Stimulated activated CD8-positive, alpha-beta memory T cell treated with anti-CD3 and anti-CD28 coated beads, Interleukin-4, amount 100 ng/mL, for 1 hour (primary cell): ENCODE measurements at places on chromosomes 2 and 18.

GRCh38 chr18:31329787-31330438 lies 12.0 kb downstream of the DSG1 start:
- no peak for DNase-seq

GRCh38 chr2:776487-776886 lies 99.3 kb upstream of the TMEM18 start:
- DNase-seq, result no peak

GRCh38 chr2:45786030-45786835 lies 134.8 kb downstream of the PRKCE start:
- no peak for DNase-seq

DNA sequence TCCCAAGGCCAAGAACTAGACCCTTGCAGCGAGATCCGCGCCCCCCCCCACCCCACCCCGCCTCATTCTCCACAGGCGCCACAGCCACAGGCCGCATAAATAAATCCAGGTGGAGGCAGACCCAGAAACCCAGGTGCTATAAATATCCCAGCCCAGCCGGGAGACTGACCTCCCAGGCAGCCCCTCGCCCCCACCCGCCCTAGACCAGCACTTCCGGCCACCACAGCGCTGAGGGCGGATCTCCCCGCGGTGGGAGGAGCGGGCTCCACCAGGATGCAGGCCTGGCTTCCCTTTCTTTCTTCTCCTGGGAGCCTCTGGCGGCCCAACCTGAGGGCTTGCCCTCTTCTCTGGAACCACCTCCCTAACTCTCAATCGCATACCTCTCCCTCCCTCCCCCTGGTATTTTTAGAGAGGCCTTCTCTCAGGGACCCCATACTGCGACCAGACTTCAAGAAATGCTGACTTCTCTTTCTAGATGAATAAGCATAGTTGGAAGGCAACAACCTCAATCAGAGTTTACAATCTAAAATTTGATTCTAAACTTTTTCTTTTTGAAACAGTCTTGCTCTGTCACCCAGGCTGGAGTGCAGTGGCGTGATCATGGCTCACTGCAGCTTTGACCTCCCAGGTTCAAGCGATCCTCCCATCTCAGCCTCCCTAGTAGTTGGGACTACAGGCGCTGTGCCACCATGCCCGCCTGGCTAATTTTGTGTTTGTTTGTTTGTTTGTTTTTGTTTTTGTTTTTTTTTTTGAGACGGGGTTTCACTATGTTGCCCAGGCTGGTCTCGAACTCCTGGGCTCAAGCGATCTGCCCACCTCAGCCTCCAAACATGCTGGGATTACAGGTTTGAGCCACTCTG lies 55.0 kb downstream of the PKDCC start:
- DNase-seq, result no peak

GRCh38 chr18:48994044-48994651 lies 43.4 kb upstream of the SMAD7 start:
- no peak for DNase-seq

GRCh38 chr2:158903711-158904405 lies 64.6 kb upstream of the TANC1 start:
- no peak for DNase-seq

- DNase-seq, result no peak
Measured at GRCh38 chr2:189124175-189124574, 55.4 kb downstream of the COL5A2 start.

DNA sequence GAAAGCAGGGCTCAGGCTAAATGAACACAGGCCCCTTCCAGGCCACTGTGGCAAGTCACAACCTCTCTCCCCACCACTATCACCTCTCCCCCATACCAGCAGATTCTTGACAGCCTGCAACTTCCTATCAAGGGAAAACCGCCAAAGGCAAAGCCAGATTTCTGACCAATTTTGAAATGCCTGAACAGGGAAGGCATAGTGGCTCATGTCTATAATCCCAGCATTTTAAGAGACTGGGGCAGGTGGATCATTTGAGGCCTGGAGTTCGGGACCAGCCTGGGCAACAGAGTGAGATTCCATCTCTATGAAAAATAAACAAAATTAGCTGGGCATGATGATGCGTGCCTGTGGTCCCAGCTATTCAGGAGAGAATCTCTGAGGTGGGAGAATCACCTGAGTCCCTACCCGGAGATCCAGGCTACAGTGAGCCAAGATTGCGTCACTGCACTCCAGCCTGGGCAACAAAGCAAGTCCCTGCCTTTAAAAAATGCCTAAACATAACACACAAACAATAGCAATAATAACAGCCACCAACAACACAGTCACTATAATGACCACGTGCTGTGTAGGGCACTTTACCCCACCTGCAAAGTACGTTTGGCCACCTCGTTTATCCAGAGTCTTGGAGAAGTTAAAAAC lies 75.5 kb upstream of the GLI2 start:
- no peak for DNase-seq

GRCh38 chr2:222883420-222883819 lies 22.6 kb downstream of the ACSL3 start:
- no peak for DNase-seq

DNA sequence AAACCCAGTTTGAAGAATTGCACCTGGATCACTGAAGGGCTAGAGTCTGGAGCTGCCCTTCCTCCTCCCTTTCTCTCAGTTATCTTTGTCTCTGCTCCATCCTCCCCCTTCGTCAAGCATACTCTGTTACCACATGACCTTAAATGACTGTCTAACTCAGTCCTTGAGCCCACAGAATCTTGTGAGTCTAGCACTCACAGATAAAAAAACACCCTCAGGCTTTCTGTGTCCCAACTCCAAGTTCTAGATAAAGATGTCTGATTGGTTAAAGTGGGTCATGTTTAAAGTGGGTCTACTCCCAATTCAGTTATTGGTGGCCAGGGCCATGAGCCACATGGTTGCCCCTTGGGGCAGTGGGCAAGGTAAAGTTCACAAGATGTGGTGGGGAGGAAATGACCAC lies 53.5 kb upstream of the CYP1B1 start:
- no peak for DNase-seq

DNA sequence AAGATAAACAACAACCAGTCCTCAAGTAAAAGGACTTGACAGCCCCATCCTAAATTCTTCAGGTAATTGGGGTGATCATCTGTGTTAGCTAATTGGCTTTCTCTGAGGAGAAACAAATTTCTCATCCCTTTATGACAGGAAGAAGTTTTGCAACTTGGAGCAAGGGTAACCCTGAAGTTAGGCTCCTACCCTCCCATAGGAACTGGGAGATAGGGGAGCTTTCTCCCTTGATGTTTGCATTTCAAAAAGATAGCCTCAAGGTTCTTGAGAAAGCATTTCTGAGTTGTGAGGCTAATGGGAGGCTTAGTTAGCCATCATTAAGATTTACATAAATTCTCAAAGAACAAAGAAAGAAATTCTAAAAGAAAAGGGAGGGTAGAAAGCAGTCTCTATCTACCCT lies 95.4 kb downstream of the MAP2 start:
- DNase-seq, result no peak

DNA sequence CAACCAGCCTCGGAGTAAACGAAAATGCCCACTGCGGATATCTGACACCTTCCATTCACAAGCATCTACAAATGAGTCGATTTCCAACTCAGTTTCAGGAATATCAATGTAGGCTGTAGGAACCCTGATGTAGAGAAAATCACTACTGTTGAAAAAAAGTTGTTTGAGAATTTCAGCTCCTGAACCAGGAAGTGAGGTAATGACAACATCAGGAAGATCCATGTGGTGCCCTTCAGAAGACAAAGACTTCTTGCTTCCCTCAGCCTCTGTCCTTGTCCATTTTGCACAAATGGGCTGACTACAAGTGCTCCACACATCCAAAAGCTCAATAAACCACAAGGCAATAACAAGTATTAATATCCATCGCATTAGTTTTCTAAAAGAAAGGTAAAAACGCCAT lies 4.7 kb downstream of the DSEL start:
- DNase-seq, result no peak

GRCh38 chr2:55581435-55581834 lies 36.0 kb downstream of the PPP4R3B start:
- DNase-seq, result no peak

- DNase-seq, result no peak
Measured at GRCh38 chr2:674321-674985, 2.8 kb downstream of the TMEM18 start.

- DNase-seq, result no peak
Measured at GRCh38 chr2:105777031-105777482, 32.3 kb downstream of the NCK2 start.

DNA sequence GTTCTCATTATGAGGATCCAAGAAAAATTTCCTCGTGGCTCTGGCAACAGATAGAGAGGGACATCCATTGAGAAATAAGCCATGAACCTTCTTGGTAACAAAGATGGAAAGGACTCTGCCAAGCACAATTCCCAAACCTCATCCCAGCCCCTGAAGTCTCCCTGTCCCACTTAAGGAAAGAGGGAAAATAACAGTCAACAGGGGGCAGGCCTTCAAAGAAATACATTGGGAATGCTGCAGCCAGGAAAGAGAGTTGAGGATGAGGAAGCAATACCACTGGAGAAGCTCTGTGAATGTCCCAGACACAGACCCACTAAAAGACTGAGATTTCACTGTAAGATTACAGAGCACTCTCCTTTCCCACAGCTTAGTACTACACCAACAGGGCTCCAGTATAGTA lies 93.2 kb downstream of the CD226 start:
- no peak for DNase-seq

DNA sequence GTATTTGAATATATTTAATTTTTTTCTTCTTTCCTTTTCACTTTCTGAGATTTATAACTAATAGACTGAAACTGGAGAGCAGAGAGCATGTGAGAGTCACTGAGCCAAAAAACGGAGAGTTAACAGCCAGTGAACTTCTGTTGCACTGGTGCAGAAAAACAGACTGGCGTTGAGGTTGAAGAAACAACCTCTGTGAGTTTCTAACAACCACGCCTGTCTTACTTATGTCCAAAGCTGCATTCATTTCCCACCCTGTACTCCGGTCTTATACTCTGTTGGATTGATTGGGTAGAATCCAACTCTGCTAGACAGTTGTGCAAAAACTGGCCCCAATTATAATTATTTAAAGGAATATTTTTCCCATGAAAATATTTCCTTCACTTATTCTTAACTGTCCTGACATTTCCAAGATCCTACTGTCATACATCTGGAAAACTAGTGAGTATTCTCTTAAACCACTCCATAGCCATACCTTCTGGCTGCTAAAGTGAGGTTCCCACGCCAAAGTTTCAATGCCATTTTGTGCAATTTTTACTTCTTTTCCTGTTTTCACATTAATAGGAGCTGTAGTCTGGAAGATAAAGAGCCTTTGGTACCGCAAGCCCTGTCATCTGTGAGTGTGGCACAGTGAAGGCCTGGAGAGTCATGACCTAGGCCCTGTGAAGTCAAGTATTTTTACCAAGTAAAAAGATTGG lies 9.4 kb downstream of the CYP1B1 start:
- no peak for DNase-seq

DNA sequence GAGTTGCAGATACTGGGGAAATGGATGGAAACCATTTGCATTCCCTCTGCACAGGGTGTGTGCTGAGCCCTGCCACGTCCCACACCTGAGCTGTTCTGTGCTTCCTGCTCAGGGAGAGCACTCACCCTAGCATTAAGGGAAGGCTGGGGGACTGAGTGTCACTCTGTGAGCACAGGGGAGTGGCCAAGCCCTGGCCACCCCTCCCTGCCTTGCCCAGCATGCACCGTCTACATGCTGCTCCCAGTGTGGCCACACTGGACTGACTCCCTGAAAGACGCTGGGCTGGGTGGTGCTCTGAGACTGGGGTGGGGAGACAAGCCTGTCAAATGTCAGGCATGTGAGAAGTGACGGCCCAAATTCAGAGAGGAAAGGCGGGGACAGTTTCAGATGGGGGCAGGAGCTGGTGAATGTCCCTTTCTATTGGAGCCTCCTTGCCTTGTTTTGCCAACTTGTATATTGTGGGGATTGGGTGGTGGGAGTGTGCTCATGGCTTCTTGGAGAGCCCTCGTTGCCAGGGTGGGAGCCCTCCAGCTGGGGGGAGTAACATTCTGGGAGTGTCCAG lies 298.4 kb upstream of the HS6ST1 start:
- no peak for DNase-seq

GRCh38 chr2:226378753-226379705 lies 420.6 kb downstream of the IRS1 start:
- no peak for DNase-seq

GRCh38 chr2:102992607-102993006 lies 230.8 kb downstream of the TMEM182 start:
- no peak for DNase-seq

GRCh38 chr2:84906108-84906899 lies 848 bp downstream of the TMSB10 start:
- DNase-seq, result no peak

DNA sequence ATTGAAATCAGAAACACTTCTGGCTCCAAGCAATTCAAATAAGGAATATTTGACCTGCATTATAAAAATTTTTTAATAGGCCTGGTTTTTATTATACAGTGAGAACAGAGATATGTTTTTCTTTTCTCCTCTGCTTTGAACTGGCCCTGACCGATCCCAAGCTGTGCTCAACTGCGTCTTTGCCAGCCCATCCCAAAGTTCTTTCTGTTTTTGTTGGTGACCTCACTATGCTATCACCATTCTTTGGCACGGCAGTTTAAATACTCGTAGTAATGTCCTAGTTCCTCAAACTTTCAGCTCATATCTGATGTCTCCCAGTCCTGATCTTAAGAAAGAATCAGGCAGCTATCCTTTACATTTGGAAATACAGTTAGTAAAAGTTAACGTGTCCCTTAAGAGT lies 42.3 kb upstream of the NETO1 start:
- DNase-seq, result no peak

- DNase-seq, result no peak
Measured at GRCh38 chr18:42606886-42607495, 508.5 kb downstream of the RIT2 start.

DNA sequence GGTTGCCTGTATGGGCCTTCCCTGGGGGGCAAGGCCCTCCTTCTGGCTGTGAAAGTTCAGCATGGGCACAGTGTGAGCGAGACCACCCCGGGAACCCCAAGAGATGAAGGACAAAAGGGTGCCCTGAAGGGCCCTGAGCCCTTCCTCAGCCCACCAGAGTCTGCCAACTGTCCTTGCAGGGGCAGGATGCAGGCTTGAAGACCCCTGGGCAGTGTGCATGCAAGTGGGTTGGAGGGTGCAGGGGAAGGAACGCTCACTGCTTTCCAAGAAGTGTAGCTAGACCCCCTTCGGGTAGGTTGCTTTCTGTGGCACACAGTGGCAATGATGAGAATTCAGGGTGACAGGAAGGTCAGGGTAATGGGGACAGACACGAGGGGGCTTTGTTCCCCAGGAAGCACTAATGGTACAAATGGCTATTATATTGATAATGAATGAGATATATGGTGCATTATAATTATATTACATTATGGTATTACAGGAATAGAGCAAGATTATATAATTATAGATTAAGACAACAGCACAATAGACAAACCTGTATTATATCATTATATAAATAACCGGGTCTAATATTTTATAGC lies 228.7 kb downstream of the ATAD2B start:
- DNase-seq, result no peak

DNA sequence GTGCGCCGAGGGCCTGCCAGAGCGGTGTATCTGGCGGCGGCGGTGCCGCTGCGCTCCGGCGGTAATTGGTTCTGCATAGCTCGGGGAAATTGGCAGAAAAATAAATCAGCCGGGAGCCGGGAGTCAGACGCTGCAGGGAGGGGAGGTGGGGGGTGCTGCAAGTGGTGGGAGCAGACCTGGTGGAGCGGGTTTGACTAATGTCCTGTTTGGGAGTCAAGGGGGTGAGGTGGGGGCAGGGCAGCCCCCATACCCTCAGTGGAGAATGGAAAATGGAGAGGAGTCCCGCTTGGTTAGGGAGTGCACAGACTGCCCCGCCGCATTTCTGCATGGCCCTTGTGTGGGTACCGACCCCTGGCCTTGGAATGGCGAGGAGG lies 107.3 kb downstream of the DYSF start:
- DNase-seq, result no peak

GRCh38 chr18:22110461-22110924 lies 58.9 kb upstream of the GATA6 start:
- DNase-seq, result no peak

GRCh38 chr2:198662905-198663304 lies 794.8 kb downstream of the SATB2 start:
- no peak for DNase-seq
